ENCODE measurements at places on chromosomes 5 and 9.

DNA sequence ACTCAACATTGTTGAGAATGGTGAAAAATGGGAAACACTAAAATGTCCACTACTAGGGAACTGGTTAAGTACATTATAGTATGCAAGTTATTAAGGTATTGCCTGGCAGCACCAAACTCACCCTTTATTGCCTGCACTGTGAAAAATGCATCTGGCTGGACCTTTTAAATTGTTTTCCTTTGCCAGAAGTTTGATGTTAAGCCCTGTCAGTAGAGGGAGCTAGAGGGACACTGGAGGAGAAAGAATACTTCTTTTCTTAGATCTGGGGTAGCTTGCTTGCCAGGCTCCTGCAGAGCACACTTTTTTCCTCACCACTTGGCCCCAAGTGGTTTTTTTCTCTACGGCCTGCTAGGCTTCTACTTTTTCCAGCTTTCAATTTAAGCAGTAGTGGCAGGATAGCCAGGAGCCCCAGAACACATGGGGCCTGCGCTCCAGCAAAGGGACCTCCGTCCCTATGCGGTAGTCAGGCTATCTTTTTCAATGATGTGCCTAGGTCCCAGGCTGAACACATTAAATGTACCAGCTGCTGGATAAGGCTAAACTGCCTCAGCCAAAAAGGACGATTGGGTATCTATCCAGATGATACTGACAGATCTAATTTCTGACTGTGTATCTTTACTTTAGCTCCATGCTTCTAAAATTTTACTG, 8.0 kb upstream of the HABP4 start:
- DNase-seq = no peak

DNA sequence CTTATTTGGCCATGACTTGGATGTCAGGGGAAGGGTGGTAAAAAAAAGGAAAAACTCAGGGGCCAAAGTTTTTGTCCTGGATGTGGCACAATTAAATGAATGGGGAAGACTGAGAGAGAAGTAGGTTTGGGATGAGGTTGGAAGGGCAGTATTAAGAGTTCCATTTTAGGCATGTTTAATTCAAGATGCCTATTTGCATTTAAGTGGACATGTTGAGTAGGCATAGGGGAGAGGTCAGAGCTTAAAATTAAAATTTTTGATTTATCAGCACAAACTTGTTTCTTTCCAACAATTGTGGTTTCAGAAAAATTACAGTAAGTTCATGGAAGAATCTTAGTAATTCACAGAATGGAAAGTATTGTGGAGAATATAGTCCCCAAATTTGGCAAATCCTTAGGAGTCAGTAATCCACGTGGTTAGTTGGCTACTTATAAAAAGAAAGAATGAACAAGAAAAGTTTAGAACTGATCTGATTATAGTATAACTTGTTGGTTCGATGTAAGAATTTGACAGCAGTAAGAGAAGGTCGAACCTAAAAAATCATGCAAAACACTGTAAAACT, 265.9 kb downstream of the SAXO1 start:
- no peak for DNase-seq

- no peak for DNase-seq
Observed at GRCh38 chr9:78028926-78029325, 2.7 kb downstream of the GNAQ start.

GRCh38 chr9:107836300-107836699, 346.7 kb upstream of the KLF4 start:
- DNase-seq = no peak

DNA sequence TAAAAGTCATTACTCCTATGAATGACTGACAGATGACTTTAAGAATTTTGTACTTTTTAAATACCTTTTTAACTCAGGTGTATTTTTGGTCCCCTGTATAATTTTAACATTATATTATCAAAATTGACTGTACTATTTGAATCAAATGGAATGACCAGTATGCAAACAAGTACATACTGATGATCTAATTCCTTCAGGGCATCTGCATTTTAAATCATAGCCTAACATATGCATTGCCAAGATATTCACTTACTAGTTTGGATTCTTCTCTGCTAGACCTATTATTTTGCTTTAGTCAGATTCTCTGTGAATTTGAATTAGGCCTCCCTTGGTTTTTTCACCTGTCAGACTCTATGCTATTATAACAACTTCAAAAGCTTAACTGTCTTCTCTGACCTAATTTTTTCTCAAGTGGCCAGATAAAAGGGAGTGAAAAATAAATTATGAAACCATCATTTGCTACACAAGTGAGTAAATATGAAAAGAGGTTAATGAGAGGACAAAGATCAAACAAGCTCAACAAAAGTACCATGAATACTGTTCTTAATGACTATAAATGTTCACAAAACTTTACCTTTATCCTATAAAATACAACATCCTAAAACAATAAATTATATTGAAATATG, 1505.2 kb upstream of the CDH9 start:
- no peak for DNase-seq

GRCh38 chr9:32701321-32702022, 66.0 kb upstream of the TAF1L start:
- no peak for DNase-seq

DNA sequence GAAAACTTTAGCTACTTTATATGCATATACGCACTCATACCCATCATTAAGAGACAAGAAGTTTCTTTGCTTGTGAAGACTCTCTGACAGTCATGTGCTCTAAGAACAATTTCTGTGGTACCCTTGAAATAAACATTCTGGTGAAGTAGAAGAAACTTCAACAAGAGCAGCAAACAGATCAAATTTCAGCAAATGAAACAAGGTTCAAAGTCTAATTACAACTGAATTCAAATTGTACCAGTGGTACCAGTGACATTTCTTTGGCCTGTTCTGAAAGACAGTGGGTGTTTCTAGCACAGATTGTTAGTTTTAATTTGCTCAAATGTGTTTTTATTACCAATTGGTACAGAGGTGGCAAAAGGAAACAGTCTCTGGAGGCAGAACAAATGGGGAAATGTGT, 391.0 kb downstream of the CHSY3 start:
- DNase-seq = no peak

- DNase-seq = no peak
Observed at GRCh38 chr9:31535651-31536050, 848.8 kb upstream of the ACO1 start.

- DNase-seq = no peak
Observed at GRCh38 chr5:43049236-43049635, 9.1 kb upstream of the ANXA2R start.

DNA sequence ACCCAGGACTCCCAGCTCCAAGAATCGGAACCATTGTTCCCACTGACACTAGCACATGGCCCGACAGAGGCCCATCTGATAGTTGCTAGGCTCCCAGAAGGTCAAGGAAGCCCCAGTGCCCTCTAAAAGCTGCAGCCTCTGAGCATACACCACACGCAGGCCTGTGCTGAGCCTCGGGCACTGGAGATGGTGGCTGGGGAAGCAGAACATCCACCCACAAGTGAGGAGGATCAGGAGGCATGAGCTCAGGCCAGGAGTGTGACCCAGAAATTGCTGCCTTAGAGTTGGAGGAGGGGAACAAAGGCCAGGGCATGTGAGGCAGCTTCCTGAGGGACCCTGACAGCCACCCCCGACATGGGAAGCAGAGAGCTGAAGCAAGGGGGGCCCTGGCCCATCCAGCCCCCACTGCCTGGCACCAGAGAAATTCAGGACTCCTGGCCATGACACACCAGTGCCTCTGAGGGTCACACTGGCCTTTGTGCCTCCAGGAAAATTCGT, 21.4 kb downstream of the IPPK start:
- DNase-seq = no peak

DNA sequence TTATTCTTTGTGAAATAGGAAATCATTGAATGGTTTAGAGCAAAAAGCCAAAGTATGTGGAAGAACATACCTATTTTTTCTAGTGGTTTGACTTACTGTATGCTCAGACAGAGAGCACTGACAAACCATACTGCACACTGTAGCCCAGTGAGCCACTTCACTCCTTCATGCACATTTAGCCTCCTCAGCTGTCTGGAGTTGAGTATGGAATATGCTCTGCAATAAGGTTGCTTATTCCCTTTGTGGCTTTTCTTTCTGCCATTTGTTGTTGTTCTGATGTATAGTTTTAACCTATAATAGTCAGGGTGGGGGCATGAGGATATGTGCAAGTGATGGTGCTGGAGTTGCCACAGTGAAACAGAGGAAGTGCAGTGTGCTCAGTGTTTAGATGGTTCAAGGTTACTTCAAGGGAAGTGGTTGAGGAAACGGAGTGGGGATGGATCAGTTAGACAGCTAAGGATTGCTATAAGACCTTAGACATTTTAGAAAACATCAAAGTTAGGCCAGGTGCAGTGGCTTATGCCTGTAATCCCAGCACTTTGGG, 100.7 kb downstream of the CDC42SE2 start:
- no peak for DNase-seq

GRCh38 chr5:101009758-101010519, 106.9 kb upstream of the ST8SIA4 start:
- no peak for DNase-seq

- DNase-seq = no peak
Observed at GRCh38 chr9:13607481-13608441, 328.3 kb upstream of the MPDZ start.

- DNase-seq = no peak
Observed at GRCh38 chr5:148725675-148726074, 71.3 kb upstream of the HTR4 start.

- no peak for DNase-seq
Observed at GRCh38 chr5:117953272-117953671, 1035.1 kb downstream of the DTWD2 start.

- DNase-seq = no peak
Observed at GRCh38 chr9:95793924-95794828, 81.3 kb upstream of the ERCC6L2 start.

- DNase-seq = no peak
Observed at GRCh38 chr5:65796269-65796668, 74.3 kb downstream of the NLN start.

DNA sequence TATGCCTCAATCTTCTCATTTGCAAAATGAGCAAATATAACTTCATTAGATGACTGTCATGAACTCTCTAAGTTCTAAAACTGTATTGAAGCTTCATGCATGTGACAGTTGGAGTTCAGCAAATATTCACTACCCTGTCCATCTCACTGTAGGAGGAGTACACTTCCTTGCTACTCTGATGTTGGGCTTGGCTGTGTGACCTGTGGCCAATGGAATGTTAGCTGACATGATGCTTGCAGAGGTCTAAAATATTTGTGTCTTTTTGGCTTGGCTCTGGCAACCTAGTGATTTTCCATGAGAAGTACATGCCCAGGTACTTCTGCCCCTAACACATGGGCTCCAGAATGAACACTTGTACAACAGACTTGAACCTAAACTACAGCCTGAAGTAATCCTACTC, 203.1 kb upstream of the ANKH start:
- DNase-seq = no peak

DNA sequence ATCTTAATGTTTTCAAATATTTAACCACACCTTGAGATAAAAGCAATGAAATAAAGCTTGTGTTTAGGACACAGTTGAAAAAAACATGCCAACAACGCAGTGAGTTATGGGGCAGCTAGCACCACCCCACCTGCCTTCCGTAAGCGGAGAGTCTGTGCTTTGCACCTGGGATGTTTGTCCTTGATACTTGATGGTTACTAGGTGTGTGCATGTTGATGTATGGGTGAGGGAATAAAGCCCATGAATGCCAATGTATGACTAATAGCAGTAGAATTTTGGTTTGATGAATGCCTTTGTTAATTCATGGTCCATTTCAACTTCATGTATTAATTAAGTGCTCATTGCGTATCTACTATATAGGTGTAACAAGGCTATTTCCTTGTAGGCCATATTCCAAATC, 74.0 kb downstream of the PCSK5 start:
- DNase-seq = no peak

DNA sequence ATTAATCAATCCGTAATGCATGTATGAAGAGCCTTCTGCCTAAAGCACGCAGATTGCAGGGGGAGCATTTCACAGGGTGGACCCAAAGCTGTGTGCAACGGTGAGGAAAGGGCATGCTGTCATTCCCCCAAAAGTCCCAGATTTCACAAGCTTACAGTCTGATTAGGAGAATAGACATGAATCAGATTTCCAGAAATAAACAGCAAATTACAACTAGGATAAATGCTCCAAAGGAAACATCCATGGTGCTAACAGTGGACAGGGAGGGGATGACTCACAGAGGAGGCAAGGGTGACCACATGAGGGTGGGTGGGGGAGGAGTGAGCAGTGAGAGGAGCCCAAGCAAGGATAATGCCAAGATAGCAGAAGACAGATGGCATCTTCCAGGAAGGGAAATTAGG, 258.4 kb upstream of the TAS2R1 start:
- DNase-seq = no peak

DNA sequence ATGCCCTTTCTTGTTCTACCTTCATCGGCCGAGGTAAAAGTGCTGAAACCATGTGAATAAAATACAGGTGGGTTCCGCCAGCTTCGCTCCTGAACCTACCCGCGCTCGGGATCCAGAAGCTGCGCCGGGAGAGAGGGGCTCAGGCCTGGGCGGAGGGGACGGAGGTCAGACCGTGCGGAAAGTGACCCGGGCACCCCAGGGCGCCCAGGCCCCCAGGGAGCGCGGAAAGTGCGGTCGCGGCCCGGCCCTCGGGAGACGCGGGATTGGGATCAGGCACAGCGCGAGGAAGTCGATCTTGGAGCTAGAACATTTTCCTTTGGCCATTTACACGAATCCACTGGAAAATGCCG, 329 bp downstream of the SYK start:
- DNase-seq = no peak

DNA sequence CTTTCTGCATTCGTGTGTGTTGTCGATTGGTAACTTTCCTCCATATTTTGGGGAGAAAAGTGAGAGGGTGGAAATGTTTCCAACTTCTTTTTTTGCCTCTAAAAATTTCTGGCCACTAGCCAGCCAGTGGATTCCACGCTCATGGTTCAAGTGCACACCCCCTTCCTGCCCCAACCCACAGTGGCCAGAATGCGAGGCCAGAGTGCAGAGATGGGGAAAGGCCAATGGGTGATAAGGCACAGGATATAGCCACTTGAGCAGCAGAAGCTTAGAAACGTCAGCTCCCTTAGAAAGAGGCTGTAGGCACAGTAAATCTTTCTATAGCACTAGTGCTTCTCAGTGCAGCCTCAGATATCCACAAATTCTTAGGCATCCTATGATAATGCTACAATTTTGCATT, 75.8 kb upstream of the ADRB2 start:
- DNase-seq = no peak

GRCh38 chr5:158805195-158805594, 294.5 kb downstream of the EBF1 start:
- no peak for DNase-seq

- DNase-seq = no peak
Observed at GRCh38 chr5:83157163-83157562, 79.8 kb downstream of the XRCC4 start.

DNA sequence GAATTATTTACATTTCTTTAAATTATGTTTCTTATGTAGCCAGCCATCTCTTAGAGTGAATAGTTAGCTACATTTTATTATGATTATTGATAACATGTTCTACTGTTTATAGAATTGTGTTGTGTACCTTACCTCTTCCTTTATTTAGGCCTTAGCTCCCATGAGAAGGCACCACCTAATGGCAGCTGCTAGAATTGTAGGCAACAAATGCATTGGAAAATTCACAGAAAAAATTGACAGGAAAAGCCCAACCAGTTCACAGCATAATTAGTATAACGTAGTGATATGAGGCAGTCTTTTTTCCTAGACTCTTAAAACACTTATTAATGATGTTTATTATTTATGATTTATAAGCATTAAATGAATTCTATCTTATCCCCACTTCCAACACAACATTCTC, 175.8 kb downstream of the WDR70 start:
- no peak for DNase-seq

- DNase-seq = no peak
Observed at GRCh38 chr9:78622126-78622525, 325.2 kb downstream of the PSAT1 start.

- no peak for DNase-seq
Observed at GRCh38 chr5:168528521-168529373, at the start of gene FBLL1. Gene FBLL1 (plus strand): TSS chr5:168529305. CDS start chr5:168529505, 200 bp downstream.
